ENCODE measurements at places on chromosomes 6 and 20.

DNA sequence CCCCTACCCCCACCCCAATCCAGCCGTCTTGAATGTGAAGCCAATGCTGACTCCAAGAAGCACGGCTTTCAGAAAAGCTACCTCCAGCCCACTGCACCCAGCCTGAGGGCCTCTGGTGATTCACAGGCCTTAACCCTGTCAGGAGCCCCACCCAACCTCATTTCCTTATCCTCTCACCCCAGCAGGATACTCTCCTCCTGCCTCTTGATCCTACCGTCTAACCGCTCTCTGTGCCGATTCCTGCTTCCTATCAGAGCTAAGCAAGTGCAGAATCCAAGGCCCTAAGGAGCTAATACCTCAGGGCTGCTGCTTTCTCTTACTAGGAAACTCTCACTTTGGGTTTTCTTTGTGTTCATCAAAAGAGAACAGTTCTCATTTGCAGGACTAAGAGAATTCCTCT, 47.2 kb downstream of the TRERF1 start:
- peak; percentile 26 for DNase-seq

DNA sequence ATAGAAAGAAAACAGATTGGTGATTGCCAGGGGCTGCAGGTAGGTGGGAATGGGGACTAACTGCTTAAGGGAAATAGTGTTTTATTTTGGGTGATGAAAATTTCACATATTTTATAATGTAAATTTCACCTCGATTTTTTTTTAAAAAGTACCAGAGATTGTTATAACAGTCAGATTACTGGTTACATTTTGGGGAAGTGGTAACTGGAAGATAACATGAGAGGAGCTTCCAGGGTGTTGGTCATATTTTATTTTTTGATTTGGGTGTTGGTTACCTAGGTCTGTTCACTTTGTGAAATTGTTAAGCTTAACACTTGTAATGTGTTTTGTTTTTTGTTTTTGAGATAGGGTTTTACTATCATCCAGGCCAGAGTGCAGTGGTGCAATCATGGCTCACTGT, 17.2 kb upstream of the CRIP3 start:
- DNase-seq = no peak

DNA sequence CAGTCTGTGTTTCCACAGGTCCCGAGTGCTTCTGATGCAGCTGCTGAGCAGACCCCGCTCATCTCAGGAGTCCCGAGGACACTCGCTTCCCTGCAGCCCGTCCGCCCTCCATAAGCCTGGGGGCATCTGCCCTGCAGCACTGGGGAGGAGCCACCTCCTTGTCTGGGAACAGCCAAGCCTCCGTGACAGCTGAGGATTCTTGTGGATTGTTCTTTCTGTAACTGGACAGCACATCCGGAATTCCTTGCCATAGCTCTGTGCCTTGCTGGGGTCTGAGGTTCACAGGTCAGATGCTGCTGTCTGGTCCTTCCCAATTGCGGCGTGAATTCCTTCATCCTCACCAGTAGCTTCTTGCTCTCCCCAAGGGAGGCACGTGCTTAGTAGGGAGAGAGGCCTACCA, 38.4 kb upstream of the FNDC1 start:
- no peak for DNase-seq

DNA sequence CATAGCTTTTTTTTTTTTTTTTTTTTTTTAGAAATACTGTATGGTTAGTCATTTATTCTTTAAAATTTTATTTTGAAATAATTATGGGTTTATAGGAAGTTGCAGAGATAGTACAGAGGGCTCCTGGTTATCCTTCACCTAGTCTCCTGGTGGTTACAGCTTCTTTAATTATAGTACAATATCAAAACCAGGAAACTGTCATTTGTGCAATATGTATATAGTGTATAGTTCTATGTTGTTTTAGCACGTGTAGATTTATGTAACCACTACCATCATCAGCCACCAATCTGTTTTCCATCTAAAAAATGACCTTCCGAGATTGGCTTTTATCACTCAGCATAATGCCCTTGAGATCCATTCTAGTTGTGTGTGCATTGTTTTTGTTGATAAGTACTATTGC, 54.7 kb downstream of the SLC22A2 start:
- no peak for DNase-seq

GRCh38 chr6:23340271-23340670, 770.9 kb downstream of the HDGFL1 start:
- DNase-seq = no peak

GRCh38 chr6:53616450-53617357, 48.9 kb downstream of the KLHL31 start:
- DNase-seq = peak; percentile 19

DNA sequence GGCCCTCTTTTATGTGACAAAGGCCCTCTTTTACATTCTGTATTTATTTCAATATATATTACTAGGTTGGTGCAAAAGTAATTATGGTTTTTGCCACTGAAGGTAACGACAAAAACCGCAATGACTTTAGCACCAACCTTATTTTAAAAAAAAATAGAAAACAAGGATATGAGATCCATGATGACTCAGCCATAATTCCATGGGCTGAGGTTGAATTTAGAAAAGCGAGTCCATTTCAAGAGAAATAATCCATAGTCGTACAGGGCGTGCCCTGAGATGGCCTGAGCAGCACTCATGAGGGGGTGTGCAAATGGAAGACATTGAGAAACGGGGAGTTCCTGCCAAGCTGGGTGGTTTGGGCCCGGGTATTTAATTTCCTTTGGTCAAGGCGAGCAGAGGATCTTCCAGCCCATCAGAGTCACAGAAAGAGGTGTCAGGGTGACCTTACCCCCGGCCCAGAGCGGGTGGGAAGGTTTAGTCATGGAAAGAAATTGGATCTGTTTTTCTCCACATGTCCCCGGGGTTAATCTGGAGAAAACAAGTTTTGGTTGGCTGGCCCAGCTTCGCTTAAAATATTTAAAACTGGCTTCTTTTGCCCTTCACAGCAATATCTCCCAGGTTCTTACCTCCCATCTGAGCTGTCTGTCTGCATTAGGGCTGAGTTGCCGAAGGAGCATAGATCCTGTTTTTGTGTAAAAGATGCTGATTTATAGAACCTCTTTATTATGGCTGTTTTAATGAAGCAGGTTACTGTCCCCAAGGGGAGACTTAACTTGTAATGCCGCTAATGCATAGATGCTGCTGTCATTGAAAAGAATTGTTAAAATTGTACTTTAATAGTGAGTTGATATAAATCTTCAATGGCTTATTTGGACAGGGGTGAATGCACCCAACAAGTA, 255.6 kb downstream of the PREX1 start:
- DNase-seq = no peak

- no peak for DNase-seq
Observed at GRCh38 chr6:166490671-166491500, 95.6 kb downstream of the RAMACL start.

DNA sequence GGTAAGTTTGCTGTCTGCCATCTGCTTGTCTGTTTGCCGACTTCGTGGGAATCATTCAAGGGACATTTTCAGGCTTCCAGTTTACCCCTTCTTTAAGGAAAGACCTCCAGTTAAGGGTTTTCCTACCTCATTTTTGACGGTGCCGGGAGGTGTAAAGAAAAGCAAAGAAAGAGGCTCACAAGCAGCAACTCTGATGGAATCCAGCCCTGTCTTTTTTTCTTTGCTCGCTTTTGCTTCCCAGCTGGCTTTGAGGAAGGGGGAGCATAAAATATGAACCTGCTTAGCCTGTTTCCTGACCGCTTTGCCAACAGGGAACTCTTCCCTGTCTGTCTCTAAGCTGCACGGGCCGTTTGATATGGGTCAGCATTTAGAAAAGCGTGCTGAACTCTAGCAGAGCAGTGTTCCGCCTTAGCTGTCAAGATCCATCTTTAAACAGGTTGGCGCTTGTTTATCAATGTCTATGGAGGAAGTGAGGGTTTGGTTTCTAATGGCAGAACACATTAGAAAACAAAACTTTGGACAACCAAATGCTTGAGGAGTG, 13.8 kb downstream of the SYTL3 start:
- no peak for DNase-seq

GRCh38 chr20:22729180-22729579, 144.8 kb upstream of the FOXA2 start:
- DNase-seq = no peak

DNA sequence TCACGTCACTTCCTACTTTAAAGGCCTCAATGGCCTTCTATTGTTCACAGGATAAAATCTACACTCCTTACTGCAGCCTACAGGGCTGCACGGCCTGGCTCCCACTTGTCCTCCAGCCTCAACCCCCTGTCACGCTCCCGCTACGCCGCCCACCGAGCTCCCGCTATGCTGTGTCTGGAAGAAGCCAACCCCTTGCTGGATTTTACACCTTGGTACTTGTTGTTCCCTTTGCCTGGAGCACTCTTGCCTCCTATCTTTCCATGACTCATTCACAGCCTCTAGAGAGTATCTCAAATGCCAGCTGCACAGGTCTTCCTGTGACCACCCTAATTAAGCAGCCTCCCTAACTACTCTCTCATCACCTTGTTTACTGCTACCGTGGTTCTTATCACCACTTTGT, 259.9 kb downstream of the PRKN start:
- no peak for DNase-seq

GRCh38 chr20:51400051-51400926, 142.2 kb downstream of the NFATC2 start:
- DNase-seq = no peak

GRCh38 chr6:3549314-3549940, 92.6 kb upstream of the SLC22A23 start:
- no peak for DNase-seq

- no peak for DNase-seq
Observed at GRCh38 chr6:138609801-138610430, 110.6 kb upstream of the NHSL1 start.

- DNase-seq = peak; percentile 81
Observed at GRCh38 chr20:46040902-46041535, 12.0 kb downstream of the SLC12A5 start.

DNA sequence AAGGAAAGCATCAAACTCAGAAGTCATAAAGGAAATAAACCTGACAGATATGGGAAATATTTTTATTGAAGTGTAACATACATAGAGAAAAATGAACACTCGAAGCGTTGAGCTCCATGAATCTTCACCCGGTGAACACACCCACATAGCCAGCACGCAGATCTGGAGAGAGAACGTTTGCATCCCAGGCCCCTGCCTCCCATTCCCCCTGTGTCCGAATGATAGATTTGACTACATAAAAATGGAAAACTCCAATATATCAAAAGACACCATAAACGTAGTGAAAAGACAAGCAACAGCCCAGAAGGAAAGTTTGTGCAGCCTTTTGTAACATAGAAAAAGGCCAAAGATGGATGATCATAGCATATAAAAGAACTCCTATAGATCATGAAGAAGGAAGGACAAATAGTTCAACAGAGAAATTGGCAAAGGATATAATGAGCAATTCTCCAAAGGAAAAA, 17.1 kb downstream of the SYNJ2 start:
- no peak for DNase-seq

GRCh38 chr20:43415661-43416430, 41.9 kb upstream of the SRSF6 start:
- DNase-seq = no peak

DNA sequence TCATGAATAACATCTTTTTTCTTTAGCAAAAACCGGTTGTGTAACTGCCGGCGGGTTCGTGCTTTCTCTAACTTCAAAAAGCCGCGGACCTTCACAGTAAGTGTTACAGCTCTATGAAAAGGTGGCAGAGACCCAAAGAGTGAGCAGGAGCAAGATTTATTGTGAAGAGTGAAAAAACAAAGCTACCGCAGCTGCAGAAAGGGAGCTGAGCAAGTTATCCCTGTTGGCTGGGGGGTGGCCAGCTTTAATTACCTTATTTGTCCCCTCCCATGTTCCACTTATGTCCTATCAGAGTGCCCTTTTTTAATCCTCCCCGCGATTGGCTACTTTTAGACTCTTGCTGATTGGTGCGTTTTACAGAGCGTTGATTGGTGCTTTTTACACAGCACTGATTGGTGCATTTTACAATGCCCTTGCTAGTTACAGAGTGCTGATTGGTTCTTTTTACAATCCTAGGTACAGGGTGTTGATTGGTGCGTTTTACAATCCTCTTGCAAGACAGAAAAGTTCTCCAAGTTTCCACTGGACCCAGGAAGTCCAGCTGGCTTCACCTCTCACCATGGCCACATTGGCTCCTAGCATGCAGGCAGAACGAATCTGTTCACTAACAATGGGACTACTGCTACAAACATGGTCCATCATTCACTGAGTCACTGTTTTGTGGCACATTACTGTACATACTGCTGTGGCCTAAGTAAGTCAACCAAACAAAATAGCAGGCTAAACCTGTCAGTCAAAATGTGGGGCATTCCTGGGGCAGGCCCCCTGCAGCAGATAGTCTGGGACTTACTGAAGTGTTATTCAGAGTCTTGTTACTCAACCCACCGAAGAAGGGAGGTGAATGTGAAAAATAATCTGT, 52.8 kb downstream of the MYLIP start:
- DNase-seq = no peak

- peak; percentile 49 for DNase-seq
Observed at GRCh38 chr20:23050847-23051627, 1.6 kb upstream of the THBD start.

GRCh38 chr6:79408256-79408974, 128.8 kb downstream of the LCA5 start:
- DNase-seq = no peak

DNA sequence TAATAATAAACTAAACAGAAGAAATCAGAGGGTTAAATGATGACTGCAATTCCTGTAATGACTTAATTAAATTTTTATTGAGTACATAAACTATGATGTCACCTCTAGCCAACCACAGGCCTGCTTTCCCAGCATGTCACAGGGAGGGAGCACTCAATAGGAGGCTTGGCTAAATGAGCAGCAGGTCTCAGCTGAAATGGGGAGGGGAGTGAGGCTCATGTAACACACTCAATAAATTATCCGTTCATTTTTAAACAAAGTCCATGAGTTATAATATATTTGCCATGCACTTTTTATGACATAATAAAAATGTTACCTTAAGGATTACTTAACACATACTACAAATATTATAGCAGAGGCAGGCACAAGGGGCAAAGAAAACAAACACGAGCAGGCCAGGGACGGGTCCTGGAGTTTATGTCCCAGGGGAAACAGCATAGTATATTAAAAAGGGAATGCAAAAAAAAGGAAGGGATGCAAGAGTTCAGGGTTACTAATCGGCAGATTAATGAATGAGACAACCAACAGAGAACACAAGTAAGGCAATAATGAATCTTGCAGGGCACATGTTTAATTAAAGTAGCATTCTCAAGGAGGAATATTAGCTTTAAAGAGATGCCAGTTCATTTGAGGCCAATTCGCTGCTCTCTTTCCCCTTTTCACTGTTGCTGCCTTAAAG, 27.1 kb upstream of the FAM83C start:
- DNase-seq = peak; percentile 60

DNA sequence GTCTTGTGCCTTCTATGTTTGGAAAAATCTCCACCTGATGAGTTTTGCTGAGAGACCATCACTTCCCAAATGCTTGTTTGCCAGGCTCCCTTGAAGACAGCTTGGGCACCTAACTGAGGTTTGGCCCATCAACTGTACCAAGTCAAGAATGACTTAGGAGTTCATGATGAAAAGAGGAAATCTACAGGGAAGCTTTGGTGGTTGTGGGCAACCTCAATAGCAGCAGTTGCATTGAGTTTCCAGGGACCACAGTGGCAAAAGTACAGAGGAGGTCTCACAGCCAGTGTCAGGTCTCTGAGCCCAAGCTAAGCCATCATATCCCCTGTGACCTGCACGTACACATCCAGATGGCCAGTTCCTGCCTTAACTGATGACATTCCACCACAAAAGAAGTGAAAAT, 49.7 kb upstream of the PHACTR1 start:
- DNase-seq = no peak

- DNase-seq = no peak
Observed at GRCh38 chr6:122704066-122704465, 75.5 kb upstream of the FABP7 start.

GRCh38 chr6:43790031-43790430, 20.0 kb downstream of the VEGFA start:
- DNase-seq = no peak

GRCh38 chr6:105785066-105785811, 300.9 kb upstream of the PRDM1 start:
- no peak for DNase-seq
